KG1 (cell line): ENCODE measurements at places on chromosomes 12 and 14.
A peak's percentile ranks its signal among the peaks of the same experiment; 100 is the strongest.

GRCh38 chr12:76108356-76108755 lies 23.9 kb upstream of the NAP1L1 start:
- DNase-seq: no peak

DNA sequence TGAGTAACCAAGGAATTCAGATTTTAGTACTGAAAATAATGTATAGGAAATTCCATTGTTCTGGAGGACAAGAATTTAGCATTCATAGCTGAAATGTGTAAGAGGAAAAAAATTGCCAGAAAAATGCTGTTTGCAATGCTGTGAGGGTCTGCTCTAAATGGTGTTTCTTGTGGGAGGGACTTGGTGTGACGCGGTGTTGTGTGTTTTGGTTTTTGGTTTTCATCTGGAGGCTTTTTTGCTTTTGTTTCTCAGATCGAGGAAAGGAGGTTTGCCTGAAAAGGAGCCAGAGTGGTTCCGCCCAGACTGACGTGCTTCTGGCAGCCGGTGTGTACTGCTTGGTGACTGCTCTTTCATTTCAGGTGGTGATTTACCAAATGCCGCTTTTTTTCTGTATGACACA lies 211.8 kb upstream of the HMGA2 start:
- DNase-seq: no peak

GRCh38 chr12:94435511-94435927 lies 24.1 kb downstream of the CEP83 start:
- peak; percentile 57 for DNase-seq

GRCh38 chr14:58098507-58098906 lies 53.5 kb downstream of the ARMH4 start:
- DNase-seq: no peak

DNA sequence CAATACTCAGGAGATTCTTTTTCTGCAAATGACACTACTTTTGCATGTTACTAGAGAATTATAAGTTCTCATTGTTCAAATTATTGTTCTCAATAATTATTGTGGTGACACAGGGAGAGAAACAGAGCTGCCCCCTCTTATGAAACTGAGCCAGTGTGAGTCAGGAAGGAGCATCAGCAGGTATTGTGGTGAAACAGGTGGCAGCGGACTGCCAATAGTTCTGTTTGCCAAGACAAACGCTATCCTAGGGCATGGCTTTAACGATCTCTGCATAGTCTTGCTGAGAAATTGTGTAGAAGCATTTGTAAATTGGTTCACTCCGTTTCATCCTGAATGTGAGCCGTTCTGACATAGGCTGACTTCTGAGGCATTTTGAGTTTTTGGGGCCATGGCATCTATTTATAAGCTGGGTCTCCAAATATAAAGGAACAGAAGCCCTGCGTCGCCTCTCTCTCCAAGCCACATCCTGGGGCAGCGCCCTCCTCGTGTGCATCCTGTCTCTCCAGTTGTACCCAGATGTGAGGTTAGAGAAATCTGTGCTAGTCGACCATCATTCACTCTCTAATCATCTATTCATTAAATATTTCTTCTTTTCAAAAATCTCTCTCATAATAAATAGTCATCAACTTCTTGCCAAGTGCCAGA lies 15.8 kb upstream of the PPP4R4 start:
- DNase-seq: no peak

DNA sequence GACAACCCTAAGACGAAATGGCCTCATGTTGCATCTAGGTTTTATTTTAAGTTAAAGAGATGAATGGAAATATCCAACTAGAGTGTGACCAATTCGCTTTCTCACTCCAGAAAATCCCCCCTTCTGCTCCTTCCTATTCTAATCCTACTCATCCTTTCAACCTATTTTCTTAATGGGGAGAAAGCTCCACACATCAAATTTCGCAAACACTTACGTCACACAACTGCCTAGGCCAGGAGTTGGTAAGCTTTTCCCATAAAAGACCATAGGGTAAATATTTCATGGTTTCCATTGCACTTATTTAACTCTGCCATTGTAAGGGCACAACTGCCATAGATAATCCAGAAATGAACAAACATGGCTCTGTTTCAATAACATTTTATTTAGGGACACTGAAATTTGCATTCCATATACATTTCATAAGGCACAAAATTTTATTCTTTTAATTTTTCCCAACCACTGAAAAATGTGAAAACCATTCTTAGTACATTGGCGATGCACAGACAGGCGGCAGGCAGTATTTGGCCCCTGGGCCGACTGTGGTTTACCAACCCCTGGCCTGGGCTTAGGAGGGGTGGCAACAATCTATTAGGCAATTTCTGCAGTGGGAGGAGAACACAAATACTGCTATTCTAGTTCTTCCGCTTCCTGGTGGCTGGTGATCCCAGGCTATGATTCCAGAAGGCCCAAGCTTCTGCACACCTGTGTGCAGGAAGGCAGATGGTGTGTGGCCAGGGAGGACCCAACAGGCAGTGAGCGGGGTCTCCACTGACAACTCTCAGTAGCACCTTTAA lies 67.2 kb upstream of the FOXN3 start:
- DNase-seq: no peak

- no peak for DNase-seq
Measured at GRCh38 chr12:45439039-45439438, 223.1 kb downstream of the ANO6 start.

DNA sequence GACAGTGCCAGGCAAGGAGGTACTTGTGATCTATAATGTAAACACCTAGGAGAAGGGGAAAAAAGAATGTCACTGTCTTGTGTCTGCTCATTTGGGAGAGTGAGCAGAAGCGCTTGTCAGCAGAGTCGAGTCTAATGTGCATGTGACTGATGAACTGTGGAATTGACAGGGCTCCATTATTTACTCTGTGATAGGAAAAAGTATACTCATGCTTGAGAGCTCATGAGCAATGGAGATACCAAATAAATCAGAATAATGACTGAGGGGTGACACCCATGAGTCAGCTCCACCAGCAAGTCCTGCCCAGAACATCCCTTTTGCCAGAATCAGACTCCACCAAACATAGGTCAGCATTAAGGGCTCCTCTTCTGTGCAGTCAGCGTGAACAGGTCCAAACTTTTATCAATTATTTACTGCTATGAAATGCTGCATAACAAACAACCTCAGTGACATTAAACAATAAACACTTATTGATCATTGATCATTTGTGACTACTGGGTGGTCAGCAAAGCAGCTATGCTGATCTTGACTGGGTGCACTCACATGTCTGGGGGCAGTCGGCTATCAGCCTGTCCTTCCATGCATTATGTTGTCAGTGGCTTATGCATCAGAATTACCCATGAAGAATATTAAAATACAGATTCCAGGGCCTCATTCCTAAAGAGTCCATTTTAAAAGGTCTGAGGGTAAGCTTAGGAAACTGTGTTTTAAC lies 29.2 kb upstream of the WSCD2 start:
- no peak for DNase-seq
